ENCODE measurements at places on chromosomes 5 and 9.

DNA sequence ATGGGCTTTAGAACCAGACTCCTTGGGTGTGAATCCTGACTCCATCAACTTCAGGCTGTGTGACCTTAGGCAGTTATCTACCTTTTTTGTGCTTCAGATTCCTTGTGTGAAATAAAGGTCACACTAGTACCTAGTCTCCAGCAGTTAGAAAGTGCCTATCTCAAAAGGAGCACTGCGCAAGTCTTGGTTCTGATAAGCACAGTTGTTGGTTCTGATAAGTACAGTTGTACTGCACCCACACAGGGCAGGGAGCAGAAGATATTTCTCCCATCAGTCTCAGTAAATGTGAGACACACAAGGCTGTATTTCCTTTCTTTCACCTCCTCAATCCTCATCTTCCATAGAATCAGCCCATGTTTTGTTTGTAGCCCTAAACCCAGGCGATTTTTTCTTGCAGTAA, 116.6 kb upstream of the DPYSL3 start:
- DNase-seq: no peak

GRCh38 chr5:121313886-121314285, 537.8 kb upstream of the FTMT start:
- DNase-seq: no peak

- DNase-seq: no peak
Observed at GRCh38 chr5:51990241-51990640, 607.0 kb downstream of the ISL1 start.

- DNase-seq: no peak
Observed at GRCh38 chr9:69564557-69564956, 107.6 kb downstream of the APBA1 start.

GRCh38 chr9:121684381-121685145, 33.1 kb downstream of the DAB2IP start:
- no peak for DNase-seq

DNA sequence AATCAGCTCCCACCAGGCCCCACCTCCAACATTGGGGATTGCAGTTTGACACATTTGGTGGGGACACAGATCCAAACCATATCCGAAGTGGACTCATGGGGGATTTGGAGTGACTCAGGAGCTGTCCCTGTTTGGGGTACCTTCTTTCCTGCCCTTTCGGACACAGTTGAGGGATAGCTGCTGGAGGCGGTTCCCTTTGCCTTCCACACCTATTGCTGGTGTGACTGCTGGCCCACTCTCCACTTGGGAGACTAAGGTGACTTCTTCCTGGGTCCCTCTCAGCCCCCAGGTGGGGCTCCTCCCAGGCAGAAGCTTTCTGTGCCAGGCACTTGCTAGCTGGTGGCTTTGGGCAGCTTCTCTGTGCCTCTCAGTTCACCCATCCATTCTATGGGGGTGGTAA, 26.6 kb downstream of the LAMC3 start:
- no peak for DNase-seq

DNA sequence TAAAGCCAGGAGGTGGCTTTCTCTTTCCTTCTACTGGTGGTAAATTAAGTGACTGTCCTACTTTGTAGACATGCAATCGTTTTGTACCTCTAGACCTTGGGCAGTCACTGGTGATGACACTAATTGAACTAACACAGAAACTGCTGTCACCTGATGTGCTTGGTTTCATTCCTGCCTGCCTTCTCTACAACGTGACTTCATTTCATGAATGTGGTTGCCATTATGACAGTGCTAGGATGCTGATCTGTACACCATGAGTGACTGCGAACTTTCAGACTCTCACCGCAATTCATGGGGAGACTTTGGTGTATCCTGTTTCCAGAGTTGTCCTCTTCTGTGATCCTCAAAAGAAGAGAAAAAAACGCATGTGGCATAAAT, 47.5 kb downstream of the UBE2QL1 start:
- no peak for DNase-seq

GRCh38 chr5:173056783-173057061, 570 bp downstream of the CREBRF start:
- DNase-seq: no peak

GRCh38 chr5:102622262-102622661, 123.5 kb upstream of the SLCO6A1 start:
- no peak for DNase-seq

DNA sequence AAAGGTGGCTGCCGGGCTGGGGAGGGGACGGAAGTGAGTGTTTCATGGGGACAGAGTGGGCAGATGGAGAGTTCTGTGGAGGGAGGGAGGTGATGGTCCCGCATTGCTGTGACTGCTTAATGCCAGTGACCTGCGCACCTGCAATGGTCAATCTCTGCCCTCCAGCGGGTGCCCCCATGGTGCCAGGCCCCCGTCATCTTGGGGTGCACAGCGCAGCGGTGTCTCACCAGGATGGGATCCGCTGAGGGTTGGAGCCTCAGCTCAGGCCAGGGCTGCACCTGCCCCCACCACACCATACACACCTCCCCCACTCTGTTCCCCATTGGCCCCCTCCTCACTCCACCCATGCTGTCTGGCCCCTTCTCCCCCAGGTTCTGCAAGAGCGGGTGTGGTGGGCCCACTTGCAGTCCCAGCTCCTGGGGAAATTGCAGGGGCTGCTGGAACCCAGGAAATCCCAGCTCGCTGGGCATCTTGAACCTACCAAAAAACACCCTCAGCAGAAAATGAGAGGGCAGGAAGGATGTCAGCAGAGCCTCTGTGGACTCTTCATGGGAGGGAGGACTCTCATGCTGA, 12.1 kb upstream of the CAMSAP1 start:
- DNase-seq: no peak
